Colonic mucosa (tissue), 4 donors: ENCODE measurements at places on chromosomes 4 and X. TPM values are rescaled to one million over a fixed set of nuclear protein-coding genes. Genes with fewer than 3 reads are reported as not detected.

DNA sequence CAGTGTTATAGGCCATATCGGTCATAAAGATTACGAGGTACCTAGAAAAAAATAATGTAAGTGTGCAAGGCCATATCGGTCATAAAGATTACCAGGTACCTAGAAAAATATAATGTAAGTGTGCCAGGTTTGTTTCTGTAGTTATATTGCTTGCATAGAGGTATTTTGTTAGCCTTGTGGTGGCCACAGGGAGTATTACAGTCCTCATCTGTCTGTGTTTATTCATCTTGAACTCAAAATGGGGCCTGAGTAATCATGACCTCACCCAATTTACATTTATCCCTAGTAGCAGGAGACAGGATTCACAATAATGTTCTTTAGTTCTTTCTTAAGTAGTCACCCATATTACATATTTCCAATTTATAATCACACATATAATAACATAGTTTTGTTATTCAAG lies 459.7 kb downstream of the MID1IP1 start:
- DNase-seq, result no peak

DNA sequence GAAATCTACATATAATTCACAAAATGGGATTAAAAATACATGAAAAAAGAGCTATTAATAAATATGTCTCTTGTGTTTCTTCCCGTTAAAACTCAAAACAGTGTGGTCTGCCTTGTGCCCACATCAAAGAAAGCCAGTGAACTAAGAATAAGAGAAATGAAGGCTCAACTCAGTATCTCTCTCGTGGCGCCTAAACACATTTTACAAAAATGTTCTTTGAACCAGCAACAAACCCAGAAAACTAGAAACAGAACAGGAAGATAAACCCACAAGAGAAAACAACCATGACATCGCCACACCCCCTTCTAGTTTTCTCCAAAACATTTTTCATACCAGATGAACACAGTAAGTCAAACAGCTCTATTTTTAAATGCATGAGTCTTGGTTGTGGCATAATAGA lies 130.1 kb downstream of the DCHS2 start:
- no peak for DNase-seq

GRCh38 chrX:129534816-129535578 lies 5.1 kb upstream of the OCRL start:
- DNase-seq, result no peak

DNA sequence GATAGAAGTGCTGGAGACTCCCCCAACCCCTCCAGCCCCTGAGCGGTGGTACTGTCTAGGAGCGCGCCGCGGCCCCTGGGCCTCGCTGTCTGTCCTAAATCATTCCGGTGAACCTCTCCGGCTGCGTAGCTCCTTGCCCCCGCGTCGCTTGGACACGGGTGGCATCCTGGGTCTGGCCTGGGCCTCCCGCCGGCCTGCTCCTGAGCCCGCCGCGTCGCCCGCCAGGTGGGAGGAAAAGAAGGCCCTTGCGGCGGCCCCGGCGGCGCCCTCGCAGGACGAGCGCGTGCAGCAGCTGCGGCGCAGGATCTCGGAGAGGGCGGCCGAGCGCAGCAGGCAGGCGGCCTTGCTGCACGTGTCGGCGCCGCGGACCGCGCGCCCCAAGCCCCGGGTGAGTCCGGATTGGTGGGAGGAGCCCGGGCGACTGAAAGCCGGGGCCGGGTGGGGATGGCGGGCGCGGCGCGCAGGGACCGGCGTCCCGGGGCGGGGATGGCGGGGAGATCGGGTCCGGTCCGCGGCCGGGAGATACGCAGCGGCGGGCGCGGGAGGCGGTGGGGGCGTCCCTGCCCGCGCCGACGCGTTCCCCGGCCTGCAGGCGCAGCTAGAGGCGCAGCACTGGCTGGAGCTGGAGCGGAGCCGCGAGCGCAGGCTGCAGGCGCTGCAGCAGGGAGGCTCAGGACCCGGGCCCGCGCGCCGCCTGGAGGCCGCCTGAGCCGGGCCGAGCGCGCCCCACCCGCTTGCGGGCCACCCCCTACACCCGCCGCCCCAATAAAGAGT lies 6.5 kb upstream of the RNF4 start:
- DNase-seq, result peak; percentile 55

GRCh38 chr4:189792924-189793618 lies 147.6 kb upstream of the FRG1 start:
- DNase-seq, result peak; percentile 63

- DNase-seq, result no peak
These were observed 2.8 kb upstream of the TIFA start for GRCh38 chr4:112288455-112288854.

- DNase-seq, result no peak
These were observed 155.0 kb downstream of the RELL1 start for GRCh38 chr4:37531151-37531550.

- no peak for DNase-seq
These were observed 12.2 kb upstream of the TMEM164 start for GRCh38 chrX:109990582-109991276.

GRCh38 chrX:108000751-108001150 lies 18.6 kb upstream of the TEX13B start:
- DNase-seq, result no peak

DNA sequence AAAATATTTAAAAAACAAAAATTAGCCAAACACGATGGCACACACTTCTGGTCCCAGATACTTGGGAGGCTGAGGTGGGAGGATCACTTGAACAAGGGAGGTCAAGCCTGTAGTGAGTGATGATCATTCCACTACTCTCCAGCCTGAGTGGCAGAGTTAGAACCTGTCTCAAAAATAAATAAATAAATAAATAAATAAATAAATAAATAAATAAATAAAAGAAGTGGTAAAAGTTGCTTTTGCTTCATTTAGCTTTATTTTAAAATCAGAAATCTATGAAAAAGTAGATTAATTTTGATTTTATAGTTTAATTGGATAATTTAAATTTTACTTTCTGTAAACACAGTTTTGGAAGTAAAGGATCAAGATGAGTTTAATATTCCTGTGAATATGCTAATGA lies 552.9 kb upstream of the PCDH10 start:
- no peak for DNase-seq

GRCh38 chr4:177185579-177185978 lies 124.1 kb upstream of the NEIL3 start:
- no peak for DNase-seq

DNA sequence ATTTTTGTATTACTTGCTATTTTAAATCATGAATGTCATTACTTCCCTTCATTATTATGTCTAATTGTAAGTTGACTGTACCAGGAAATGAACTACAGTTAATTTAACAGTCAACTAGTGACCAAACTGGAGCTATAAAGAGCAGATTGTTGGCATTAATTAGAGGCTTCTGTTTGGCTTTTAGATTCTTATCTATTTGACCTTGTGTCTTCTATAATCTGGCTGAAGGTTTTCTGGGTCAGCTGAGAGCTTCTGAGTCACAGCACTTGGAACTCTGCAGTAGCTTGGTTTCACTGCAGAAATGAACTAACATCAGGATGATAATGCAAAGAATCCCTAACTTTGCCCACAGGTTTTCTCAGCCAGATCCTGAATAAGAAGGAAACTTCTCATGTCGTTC lies 169.2 kb upstream of the LEF1 start:
- DNase-seq, result no peak

GRCh38 chr4:11011249-11011648 lies 326.7 kb upstream of the CLNK start:
- DNase-seq, result no peak

GRCh38 chrX:15856222-15856587 lies 1.6 kb upstream of the AP1S2 start:
- no peak for DNase-seq

FAT1 gene
- total RNA-seq, result 300 TPM

MTMR8 gene
- 6.9 TPM for total RNA-seq

MSX1 gene
- total RNA-seq, result 0.25 TPM

LRAT gene
- total RNA-seq, result 0.07 TPM

CASK gene
- 90.8 TPM for total RNA-seq
